ENCODE measurements at places on chromosomes 6 and 20. TPM values are rescaled to one million over a fixed set of nuclear protein-coding genes. Genes with fewer than 3 reads are reported as not detected.
A peak's percentile ranks its signal among the peaks of the same experiment; 100 is the strongest.

TRIM15 gene
- not detected for total RNA-seq

PXMP4 gene
- total RNA-seq: 9.3 TPM

NFS1 gene
- total RNA-seq: 24.7 TPM

BMP7 gene
- total RNA-seq: not detected

DAAM2 gene
- 0.29 TPM for total RNA-seq

TMEM14C gene
- total RNA-seq: 281 TPM

TRAPPC3L gene
- 0.06 TPM for total RNA-seq

BPIFB4 gene
- not detected for total RNA-seq

NUP43 gene
- total RNA-seq: 50.8 TPM

PEX7 gene
- total RNA-seq: 11.4 TPM

GRCh38 chr6:163648868-163649267, 234.3 kb downstream of the QKI start:
- H3K27me3 ChIP-seq: no peaks in the 10 kb centered on the region
- no peaks in the 10 kb centered on the region for H3K36me3 ChIP-seq
- H3K27ac ChIP-seq: no peak overlapping the region
- H3K4me3 ChIP-seq: no peak overlapping the region
- no peaks in the 10 kb centered on the region for H3K4me1 ChIP-seq

DNA sequence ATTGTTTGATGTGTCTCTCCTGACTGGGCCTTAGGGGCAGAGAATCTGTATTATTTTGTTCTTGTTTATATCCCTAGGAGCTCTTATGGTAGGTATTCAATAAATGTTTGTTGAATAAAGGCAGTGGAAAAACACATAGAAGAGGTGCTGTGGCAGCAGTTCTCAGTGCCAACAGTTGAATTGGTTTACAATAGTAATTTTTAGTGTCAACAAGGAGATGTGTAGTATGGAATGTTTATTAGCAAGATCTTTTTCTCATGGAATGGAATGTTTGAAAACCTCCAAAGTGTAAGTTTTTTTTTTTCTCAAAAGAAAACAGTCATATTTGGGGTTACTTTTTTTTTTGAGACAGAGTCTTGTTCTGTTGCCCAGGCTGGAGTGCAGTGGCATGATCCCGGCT, 28.0 kb downstream of the ASXL1 start:
- peak overlapping the region; percentile 40 for H3K27ac ChIP-seq
- DNase-seq: peak; percentile 76
- no peak overlapping the region for H3K4me3 ChIP-seq

DNA sequence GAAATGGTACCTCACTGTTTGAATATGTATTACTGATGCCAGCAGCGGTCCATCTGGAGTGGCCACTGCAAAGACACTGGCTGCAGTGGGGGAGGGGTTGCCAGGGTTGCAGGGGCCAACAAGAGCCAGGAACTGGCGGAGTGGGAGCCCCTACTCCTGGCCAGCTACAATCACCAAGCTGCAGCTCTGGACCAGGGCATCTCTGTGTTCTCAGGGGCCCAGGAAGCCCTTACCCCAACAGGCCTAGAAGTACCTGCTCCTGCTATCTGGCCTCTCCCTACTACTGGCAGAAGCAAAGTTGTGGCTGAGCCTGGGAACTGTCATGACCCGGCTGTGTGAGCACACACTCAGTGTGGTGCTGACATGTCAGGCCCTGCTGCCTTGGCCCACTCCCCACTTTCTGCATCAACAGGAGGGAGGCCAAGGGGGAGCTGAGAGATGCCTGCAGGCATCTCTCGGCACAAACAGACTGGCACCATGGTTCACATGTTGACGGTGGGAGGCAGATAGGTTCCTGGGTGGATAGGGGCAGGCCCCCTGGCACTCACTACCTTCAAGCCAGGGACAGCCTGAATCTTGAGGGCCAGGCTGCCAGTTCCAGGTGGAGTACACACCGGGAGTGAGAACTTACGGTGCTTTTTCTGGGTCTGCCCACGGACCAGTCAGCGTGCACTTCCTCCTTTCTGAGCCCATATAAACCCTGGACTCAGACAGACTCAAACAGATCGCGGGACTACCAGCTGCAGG, 1188.0 kb downstream of the GRIK2 start:
- H3K27ac ChIP-seq: no peak overlapping the region
- H3K4me3 ChIP-seq: no peak overlapping the region
- H3K36me3 ChIP-seq: no peaks in the 10 kb centered on the region
- H3K27me3 ChIP-seq: no peaks in the 10 kb centered on the region
- no peak for DNase-seq

DNA sequence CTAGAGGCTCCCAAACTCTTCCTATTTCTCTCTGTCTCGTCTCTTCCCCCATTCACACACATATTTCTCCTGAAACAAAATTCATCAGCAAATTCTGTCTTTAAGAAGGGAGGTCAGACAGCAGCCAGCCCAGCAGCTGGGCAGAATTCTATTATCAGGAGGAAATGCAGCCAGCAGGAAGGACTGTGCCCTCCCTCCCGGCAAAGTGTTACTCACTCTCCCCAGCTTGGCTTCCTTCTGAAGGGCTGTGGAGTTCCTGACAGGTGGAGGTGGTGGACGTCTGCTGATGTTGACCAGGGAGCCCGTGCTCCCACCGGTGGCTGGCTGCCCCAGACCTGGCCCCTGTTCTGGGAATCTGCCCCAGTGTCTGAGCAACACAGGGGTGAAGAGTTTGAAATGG, 37.3 kb downstream of the KCNB1 start:
- H3K4me1 ChIP-seq: no peaks in the 10 kb centered on the region
- H3K27me3 ChIP-seq: no peaks in the 10 kb centered on the region
- no peak for DNase-seq
- H3K36me3 ChIP-seq: no peaks in the 10 kb centered on the region

DNA sequence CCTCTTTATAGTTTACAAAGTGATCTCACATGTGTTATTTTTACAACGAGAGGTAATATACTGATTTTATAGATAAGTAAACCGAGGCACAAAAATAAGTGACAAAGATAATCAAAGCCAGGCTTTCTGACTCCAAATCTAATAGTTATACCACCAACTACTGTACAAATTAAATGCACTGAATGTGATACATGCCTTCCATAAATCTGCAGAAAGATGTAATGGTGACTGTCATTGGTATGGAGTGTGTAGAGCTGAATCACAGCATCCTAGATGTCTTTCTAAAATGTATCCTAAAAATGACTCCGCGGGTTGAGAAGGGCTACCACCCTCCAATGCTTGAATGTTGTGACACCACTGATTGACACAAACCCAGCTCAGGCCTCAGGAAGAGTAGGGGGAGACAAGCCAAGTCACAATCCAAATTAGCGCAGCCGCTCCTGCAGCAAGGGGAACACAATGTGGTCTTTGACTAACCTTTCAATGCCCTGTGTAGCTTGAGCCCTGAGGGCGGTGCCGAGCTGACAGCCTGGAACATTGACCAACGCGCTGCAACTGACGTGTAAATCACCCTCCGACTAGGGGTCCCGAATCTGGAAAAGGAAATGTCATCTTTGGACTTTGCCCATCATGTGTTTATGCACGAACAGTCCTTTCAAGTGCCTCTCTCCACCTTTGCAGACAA, 136.8 kb downstream of the OLIG3 start:
- H3K27ac ChIP-seq: no peak overlapping the region
- H3K4me3 ChIP-seq: no peak overlapping the region
- H3K36me3 ChIP-seq: no peaks in the 10 kb centered on the region

DNA sequence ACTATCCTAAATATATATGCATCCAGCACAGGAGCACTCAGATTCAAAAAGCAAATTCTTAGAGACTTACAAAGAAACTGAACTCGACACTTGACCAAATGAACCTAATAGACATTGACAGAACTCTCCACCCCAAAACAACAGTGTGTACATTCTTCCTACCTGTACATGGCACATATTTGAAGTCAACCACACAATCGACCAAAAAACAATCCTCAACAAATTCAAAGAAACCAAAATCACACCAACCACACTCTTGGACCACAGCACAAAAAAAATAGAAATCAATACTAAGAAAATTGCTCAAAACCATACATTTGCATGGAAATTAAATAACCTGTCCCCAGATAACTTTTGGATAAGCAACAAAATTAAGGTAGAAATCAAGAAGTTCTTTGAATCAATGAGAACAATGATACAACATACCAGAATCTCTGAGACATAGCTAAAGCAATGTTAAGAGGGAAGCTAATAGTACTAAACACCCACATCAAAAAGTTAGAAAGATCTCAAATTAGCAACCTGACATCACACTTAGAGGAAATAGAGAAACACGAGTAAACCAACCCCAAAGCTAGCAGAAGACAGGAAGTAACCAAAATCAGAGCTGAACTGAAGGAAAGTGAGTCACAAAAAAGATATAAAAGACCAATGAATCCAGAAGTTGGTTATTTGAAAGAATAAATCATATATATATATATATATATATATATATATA, 12.5 kb upstream of the TREM1 start:
- no peak overlapping the region for H3K4me3 ChIP-seq
- no peak overlapping the region for H3K27ac ChIP-seq
- H3K27me3 ChIP-seq: no peaks in the 10 kb centered on the region
- no peak for DNase-seq
- no peaks in the 10 kb centered on the region for H3K4me1 ChIP-seq
- no peaks in the 10 kb centered on the region for H3K36me3 ChIP-seq

DNA sequence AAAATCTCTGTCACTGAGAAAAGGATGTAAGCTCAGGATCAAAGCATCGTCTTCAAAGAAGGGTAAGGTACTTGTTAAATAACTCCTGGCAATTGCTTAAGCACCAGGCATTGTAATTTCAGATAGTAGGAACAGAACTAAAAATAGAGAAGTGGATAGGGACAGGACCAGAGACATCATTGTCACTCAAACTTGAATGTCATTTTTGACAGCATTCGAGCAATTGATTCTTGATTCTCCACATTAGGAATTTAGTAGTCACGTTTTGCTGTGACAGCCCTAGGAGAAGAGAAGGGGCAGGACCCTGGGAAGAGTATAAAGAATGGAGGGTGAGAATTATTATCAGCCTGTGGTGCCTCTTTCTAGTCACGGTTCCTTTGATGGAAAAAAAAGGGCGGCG, 50.1 kb upstream of the BACH2 start:
- H3K27me3 ChIP-seq: peaks cover 11% of the 10 kb centered on the region
- no peaks in the 10 kb centered on the region for H3K36me3 ChIP-seq
- peaks cover 6% of the 10 kb centered on the region for H3K4me1 ChIP-seq
- no peak overlapping the region for H3K27ac ChIP-seq
- no peak for DNase-seq

DNA sequence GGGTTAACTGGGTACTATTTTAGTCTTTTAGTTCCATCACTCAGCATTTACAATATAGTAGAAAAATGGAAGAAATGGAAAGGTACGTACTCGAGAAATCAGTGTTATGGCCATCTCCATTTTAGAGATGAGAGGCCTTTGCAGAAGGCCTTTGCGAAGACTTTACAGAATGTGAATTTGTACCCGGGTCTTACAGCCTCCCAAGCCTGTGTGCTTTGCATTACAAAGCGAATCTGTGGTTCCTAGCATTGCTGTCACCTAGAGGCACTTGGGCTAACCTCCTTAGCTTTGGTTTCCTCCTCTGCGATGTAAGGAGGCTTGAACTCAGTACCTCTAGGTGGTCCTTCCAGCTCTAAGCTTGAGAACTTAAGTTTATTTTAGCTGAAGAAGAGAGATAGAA, 10.9 kb downstream of the VAPB start:
- no peaks in the 10 kb centered on the region for H3K27me3 ChIP-seq
- peaks cover 7% of the 10 kb centered on the region for H3K4me1 ChIP-seq
- DNase-seq: no peak
- no peak overlapping the region for H3K27ac ChIP-seq
- H3K4me3 ChIP-seq: no peak overlapping the region
- H3K36me3 ChIP-seq: peaks cover 26% of the 10 kb centered on the region

DNA sequence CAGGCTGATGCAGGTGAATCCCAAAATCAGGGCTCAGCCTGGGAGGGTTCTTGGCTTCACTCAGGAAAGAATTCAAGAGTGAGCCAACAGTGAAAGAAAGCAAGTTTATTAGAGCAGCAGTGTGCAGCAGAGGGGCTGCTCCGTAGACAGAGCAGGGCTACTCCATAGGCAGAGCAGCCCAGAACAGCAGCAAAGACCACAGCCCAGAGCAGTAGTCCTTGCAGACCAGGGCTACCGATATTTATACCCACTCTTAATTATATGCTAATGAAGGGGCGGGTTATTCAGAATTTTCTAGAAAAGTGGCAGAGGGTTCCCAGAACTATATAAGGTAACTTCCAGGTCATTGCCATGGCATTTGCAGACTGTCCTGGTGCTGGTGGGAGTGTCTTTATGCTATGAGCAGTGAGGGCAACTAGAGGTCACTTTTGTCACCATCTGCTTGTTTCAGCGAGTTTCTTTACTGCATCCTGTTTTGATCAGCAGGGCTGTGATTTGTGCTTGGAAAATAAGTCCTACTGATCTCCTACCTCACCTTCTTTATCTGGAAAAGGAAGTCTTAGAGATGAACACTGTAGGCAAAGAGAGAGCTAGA, 39.8 kb upstream of the PTPN1 start:
- no peaks in the 10 kb centered on the region for H3K36me3 ChIP-seq
- DNase-seq: no peak
- H3K27ac ChIP-seq: no peak overlapping the region
- H3K4me1 ChIP-seq: peaks cover under 1% of the 10 kb centered on the region

DNA sequence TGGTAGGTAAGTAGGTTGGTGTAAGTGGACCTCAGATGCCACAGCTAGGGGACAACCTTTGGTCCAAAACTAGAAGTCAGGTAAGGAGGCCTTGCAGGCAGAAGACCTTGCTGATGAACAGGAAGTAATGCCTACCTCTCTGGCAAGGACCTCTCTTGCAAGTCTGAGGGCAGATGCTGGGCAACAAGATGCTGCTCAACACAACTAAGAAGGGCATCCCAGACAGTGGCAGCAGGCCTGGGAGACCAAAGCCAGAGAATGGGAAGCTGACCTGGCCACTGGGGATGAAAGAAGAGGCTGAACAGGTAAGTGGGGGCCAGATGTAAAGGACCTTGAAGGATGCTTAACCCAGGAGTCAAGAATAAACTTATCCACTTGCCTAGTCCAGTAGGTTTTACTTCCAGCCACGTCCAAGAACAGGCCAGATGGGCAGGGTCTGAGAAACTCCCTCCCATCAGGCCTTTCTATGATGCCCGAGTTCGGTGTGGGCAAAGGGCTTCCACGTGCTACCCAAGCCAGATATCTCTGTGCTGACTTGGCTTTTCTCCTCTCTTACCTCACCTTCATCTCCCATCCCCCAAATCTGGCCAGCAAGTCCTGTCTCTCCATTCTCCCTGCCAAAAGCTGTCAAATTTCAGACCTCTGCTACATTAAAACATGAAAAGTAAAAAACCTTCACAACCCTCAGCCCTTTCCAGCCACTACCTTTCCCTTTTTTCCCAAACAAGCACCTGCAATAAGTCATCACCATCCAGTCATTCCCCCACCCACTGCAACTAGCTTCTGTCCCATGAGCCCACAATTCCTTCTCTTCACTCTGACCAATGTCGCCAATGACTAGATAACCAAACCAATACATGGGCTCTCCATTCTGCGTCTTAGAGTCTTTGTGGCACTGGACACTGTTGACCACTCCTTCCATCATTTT, 11.5 kb upstream of the PLCG1 start:
- H3K4me1 ChIP-seq: no peaks in the 10 kb centered on the region
- no peak overlapping the region for H3K4me3 ChIP-seq
- H3K27ac ChIP-seq: no peak overlapping the region
- DNase-seq: no peak
- no peaks in the 10 kb centered on the region for H3K27me3 ChIP-seq

GRCh38 chr6:128365520-128366160, 154.8 kb downstream of the PTPRK start:
- H3K4me1 ChIP-seq: peaks cover 20% of the 10 kb centered on the region
- no peak for DNase-seq
- H3K36me3 ChIP-seq: no peaks in the 10 kb centered on the region
- no peaks in the 10 kb centered on the region for H3K27me3 ChIP-seq
